ENCODE measurements at places on chromosomes 13 and 19.

DNA sequence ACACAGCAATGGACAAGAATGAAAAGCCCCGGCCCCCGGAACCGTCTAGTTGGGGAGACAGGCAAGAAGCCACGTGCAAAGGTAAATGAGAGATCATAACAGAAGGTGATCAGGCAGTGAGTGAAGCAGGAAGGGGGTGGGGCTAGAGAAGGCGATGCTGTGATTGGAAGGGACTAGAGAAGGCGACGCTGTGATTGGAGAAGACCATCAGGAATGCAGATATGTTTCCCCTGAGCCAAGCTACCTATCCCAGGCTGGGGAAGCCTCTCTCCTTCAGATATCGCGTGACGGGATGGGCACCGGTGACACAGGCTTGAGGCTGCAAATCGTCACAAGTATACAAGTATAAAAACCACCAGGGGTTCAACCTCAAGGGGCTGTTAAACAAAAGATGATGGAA is 21.8 kb downstream of the DCAF15 start:
- DNase-seq = no peak

- no peak for DNase-seq
Observed at GRCh38 chr13:78420814-78421213, 182.5 kb downstream of the POU4F1 start.

DNA sequence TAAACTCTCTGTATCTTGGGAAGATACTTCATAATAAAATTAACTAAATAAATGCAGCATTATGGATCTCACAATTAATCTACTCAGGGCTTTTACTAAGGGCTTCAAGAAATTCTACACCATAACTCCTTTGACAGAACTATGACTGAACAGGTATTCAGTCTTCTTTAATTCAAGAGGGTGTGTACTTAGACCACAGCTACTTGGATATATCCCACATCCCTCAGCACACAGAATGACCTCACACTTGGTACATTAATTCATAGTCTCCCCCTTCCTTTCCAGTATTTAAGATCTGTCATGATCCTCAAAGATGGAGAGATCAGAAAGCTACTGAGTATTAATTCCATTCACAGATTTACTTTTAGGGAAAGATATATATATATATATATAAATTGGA is 11.6 kb downstream of the DIAPH3 start:
- no peak for DNase-seq

- no peak for DNase-seq
Observed at GRCh38 chr13:48783181-48783630, 129.5 kb downstream of the CYSLTR2 start.

- no peak for DNase-seq
Observed at GRCh38 chr13:32588736-32589135, 2.5 kb downstream of the PDS5B start.

DNA sequence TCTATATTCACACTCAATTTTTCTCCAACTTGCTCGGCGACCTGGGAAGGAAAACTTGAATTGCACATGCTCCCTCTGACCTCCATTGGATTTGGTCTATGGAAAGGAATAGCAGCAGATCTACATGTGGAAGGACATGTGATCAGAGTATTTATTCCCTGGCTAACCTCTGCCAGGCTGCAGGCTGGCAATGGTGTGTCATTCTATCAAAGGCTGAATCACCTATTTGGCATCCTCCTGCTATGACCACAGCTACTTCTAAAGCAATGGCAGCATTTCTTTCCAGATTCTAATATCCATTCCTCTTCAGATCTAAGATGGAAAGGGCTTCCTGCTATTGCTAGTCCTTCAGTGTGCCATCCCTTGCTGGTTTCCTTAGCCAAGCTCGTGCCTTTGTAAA is 144.3 kb upstream of the FREM2 start:
- DNase-seq = no peak

- DNase-seq = no peak
Observed at GRCh38 chr13:22062478-22063205, 391.8 kb downstream of the FGF9 start.

- no peak for DNase-seq
Observed at GRCh38 chr19:19578252-19578651, 40.2 kb downstream of the CILP2 start.

DNA sequence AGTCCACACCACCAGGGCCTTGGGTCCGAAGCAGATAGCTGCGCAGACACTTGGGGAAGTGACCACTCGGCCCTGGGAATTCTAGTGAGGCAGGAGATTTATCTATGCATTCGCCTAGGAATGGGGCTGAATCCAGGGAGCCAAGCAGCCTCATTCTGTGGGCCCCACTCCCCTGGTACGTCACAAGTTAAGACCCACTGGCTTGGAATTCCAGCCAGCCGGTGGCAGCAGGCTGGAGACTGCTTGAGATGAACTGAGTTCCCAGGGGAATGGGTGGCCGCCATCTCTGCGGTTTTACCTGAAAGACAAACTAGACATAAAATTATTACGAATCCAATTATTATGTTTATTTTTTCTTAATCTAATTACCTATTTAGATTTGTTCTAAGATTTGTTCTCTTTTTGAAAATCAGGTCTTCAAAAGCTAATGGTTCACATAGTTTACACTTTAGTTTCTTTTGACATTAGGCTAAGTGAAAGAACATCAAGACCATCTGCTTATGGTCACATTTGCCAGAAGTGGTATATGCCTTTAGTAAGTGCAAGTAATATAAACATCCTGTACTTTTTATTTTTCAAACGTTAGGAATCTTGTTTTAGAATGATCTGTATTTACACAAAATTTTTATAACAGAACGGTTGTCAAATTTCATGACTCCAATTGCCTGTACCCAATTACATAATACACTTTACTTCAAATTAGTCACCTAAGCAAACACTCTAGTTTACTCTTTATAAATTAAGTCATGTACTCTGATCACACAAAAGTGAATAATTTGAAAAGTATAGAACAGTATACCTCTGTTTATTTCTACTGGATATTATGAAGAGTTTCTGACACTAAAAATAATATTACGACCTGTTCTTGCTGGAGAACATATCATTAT is 74.4 kb downstream of the SLITRK6 start:
- no peak for DNase-seq

DNA sequence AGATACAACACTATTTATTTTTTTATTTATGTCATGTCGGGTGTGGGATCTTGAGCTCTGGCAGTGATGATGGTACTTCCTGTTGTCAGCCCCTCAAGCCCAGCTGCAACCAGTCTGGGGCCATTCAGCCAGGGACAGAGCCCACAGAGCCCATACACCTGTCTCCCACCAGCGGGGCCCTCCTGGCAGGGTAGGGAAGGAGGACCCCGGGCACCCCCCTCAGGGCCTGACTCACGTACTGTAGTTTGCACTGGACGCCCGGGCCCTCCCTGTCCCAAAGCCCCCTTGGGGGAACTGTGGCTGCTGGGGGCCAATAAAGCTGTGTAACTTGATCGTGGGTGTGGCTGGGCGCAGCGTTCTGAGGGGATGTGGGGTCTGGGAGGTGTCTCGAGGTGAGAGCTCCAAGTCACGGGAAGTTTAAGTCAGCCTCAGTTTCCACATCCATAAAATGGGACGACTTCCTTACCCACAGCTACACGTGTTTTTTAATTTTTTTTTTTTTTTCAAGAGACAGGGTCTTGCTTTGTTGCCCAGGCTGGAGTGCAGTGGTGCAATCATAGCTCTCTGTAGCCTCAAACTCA is 9.5 kb downstream of the ATG4D start:
- DNase-seq = no peak

DNA sequence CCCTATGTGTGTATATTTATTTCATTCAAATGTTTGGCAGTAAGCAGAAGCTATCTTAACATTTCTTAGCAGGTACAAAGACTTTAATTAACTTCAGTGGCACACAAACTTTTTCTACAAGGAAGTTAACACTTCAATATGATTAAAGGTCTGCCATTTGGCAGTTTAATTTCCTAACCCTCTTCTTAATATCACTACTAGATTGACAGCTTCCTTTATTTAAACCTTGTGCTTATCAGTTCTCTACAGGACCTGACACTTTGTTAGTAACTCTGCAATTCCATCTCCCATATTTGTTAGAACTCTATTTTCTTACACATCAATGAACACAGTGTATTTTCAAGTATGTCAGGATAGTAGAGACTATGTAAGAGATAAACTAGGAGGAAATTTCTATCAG is 152.4 kb upstream of the ATXN8OS start:
- no peak for DNase-seq

GRCh38 chr19:4057931-4058692 is 8.6 kb downstream of the ZBTB7A start:
- no peak for DNase-seq

GRCh38 chr19:16272945-16273344 is 51.7 kb upstream of the KLF2 start:
- no peak for DNase-seq

DNA sequence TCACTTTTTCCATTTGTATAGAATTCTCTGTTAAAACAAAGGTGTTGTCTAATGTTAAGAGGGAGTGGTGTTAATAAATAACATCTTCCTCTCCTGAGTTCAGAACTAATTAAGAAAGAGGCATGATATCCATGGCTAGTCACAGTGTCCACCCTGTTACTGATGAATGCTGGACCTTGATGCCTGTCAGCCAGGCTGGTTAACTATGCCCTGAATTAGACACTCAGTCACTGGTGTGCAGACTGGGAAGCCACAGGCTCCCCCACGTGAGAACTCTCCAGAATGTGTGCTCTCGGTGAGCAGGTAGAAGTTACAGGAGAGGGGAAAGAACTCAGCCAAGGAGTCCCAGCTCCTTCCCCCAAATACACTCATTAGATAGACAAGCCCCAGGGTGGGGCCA is 56.1 kb upstream of the RNF113B start:
- no peak for DNase-seq

GRCh38 chr19:45640849-45641273 is 1.7 kb upstream of the EML2 start:
- DNase-seq = peak; percentile 51

DNA sequence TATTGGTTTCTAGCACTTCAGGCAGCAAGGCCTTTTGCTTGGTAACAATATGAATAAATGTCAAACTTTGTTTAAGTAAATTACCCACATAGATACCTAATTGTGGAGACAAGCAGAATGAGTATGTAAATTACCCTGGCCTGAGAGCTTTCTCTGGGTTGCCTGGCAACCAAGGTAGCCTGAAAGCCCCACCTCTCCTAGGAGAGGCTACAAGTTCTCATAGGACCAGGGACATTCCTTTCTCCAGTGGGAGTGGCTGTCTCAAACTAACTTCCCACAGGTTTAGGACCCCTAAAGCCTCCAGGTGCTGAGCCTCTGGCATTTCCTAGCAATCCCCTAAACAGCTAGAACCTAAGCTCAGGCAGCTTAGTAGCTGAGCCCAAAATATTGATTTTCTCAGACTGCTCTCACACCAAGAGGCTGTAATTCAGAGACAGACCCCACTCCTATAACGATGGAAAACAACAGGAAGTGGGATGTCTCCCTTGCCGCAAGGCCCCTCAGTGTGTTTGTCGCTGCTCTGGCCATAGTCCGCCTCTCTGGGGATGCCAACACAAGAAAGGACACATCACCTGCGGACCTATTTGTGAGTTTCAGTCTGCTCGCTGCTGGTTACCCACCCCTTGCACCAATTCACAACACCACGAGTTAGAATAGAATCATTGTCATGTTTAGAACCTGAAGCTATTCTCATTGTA is 207.3 kb downstream of the DLEU7 start:
- no peak for DNase-seq

- DNase-seq = no peak
Observed at GRCh38 chr19:49565261-49565660, 15.1 kb downstream of the NOSIP start.

GRCh38 chr13:36717966-36718545 is 44.2 kb downstream of the SERTM1 start:
- no peak for DNase-seq

DNA sequence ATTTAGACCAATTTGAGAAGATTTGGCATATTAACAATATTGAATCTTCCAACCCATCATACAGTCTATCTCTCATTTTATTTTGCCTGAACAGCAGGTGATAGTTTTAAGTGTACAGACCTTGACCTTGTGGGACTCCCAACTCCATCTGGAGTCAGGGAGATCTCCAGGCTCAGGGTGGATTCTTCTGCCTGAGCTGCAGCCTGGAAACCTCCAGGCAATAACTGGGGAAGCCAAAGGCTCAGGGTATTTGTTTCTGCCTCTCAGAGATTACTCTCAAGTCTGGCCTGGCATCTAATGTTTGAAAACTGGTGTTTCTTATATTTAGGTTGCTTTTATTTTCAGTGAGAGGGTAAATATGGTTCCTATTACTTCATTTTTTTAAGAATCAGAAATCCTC is 102.1 kb upstream of the C1QTNF9B start:
- DNase-seq = no peak

GRCh38 chr19:6020166-6020882 is 42.4 kb upstream of the RANBP3 start:
- DNase-seq = no peak

GRCh38 chr13:30147015-30147414 is 160.3 kb downstream of the KATNAL1 start:
- DNase-seq = no peak

GRCh38 chr13:36133950-36134626 is 2.9 kb upstream of the DCLK1 start:
- DNase-seq = no peak

DNA sequence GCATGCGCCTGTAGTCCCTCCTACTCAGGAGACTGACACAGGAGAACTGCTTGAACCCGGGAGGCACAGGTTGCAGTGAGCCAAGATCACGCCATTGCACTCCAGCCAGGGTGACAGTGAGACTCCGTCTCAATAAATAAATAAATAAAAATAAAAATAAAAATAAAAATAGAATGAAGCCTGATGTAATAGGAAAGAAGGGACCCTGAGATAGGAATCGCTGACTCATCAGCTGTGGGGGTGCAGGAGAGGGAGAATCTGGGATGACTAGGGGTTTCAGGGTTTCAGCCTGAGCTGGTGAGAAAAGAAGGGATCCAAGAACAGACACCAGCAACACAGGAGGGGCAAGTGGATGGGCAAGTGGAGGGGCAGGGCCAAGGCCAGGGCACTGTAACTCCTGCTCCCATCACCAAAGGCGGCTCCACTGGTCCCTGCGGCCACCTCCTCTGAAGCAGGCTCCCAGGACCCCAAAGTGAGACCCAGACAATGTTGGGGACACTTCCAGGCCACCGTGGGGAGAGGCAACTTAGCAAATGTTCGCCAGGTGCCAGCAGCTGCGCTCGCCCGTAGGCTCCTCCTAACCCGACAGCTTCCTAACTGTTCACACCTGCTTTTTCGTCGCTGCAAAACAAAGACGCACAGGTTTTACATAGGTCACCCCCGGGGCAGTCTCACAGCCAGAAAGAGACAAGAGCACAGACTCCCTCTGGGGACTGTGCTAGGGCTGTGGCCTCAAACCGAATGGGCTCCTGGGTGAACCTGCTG is 1.2 kb downstream of the HAUS8 start:
- no peak for DNase-seq

GRCh38 chr19:7534531-7535046 is 928 bp upstream of the PNPLA6 start:
- peak; percentile 32 for DNase-seq

All from activated CD4-positive, alpha-beta T cell treated with anti-CD3 and anti-CD28 coated beads for 24 hours (primary cell).